Activated CD8-positive, alpha-beta memory T cell treated with anti-CD3 and anti-CD28 coated beads for 1 hour (primary cell): ENCODE measurements at places on chromosomes 13 and 19.

GRCh38 chr13:32059511-32059984, 28.0 kb downstream of the FRY start:
- DNase-seq = no peak

DNA sequence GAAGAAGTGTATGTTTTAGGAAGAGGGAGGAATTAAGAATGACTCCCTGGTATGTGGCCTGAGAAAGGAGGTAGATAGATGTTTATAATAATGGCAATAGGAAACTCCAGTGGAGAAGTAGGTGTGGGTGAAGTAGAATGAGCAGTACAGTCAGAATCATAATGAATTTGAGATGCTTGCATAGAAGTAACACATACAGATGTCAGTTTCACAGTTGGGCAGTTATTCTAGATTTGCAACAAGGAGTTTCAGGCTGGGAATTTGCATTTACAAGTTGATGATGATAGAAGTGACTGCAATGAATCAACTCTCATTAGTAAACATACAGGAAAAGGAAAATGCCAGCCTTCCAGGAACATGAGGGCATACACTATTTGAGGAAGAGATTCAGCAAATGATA, 149.0 kb downstream of the SLITRK1 start:
- DNase-seq = no peak

DNA sequence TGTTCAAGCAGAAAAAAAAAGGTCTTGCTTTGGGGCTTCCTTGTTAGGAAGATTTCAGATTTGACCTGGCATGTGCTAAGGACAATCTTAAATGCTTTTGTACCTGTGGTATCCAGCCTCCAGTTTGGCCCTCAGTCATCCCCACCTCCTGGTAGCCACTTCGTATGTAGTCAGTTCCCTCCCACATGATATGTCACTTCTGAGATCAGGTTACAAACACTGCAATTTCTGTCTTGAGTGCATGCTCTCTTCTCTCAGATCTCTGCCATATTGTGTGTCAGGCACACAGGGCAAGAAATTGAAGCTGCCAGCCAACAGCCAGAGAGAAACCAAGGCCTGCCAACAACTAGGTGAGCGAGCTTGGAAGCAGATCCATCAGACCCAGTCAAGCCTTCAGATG, 60.3 kb upstream of the STARD13 start:
- DNase-seq = no peak

DNA sequence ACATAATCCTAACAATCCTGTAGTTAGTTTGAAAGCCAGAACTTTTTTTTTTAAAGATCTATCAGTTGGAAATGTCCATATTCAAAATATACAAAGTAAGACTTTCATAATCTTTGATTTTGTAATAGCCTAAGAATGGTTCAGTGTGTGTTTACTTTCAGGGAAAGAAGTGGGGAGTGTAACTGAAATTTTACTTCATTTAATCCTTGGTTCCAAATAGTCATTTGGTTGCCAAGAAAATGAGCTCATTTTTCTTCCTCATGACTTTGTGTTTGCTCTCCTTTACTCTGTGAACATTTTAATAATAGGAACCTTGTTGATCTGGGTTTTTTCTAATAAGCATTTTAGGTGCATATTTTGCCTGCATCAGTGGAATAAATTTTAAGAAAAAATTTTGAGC, 278.8 kb downstream of the SLITRK6 start:
- no peak for DNase-seq

DNA sequence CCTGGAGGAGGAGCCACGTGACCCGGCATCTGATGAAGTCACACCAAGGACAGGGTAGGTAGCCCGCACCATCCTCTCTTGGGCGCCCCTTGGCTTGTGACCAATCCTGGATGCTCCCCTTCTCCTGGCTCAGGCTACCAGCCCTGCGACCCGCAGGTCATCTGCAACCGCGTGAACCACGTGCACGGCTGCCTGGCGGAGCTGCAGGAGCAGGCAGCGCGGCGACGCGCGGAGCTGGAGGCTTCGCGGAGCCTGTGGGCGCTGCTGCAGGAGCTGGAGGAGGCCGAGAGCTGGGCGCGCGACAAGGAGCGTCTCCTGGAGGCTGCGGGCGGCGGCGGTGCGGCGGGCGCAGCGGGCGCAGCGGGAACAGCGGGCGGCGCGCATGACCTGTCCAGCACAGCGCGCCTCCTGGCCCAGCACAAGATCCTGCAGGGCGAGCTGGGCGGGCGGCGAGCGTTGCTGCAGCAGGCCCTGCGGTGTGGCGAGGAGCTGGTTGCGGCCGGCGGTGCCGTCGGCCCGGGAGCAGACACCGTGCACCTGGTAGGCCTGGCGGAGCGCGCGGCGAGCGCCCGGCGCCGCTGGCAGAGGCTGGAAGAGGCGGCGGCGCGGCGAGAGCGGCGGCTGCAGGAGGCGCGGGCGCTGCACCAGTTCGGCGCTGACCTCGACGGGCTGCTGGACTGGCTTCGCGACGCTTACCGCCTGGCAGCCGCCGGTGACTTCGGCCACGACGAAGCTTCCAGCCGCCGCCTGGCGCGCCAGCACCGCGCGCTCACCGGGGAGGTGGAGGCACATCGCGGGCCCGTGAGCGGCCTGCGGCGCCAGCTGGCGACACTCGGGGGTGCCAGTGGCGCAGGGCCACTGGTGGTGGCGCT, 45.9 kb downstream of the SPTBN4 start:
- DNase-seq = no peak

GRCh38 chr13:87376081-87376480, 295.1 kb upstream of the SLITRK5 start:
- DNase-seq = no peak
